NCI-H748 treated with DMSO at 0.1 percent for 48 hours (cell line): ENCODE measurements at places on chromosomes 2 and 18.

DNA sequence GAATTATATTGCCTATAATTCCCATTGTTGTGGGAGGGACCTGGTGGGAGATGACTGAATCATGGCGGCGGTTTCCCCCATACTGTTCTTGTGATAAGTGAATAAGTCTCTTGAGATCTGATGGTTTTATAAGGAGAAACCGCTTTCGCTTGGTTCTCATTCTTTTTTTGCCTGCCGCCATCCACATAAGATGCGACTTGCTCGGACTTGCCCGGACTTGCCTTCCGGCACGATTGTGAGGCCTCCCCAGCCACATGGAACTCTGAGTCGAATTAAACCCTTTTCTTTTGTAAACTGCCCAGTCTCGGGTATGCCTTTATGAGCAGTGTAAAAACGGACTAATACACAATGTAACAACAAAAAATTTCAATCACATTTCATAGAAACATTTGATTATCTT lies 115.8 kb downstream of the C2orf74 start:
- DNase-seq = no peak

- DNase-seq = no peak
These were observed 6.3 kb downstream of the DNPEP start for GRCh38 chr2:219381448-219381847.

DNA sequence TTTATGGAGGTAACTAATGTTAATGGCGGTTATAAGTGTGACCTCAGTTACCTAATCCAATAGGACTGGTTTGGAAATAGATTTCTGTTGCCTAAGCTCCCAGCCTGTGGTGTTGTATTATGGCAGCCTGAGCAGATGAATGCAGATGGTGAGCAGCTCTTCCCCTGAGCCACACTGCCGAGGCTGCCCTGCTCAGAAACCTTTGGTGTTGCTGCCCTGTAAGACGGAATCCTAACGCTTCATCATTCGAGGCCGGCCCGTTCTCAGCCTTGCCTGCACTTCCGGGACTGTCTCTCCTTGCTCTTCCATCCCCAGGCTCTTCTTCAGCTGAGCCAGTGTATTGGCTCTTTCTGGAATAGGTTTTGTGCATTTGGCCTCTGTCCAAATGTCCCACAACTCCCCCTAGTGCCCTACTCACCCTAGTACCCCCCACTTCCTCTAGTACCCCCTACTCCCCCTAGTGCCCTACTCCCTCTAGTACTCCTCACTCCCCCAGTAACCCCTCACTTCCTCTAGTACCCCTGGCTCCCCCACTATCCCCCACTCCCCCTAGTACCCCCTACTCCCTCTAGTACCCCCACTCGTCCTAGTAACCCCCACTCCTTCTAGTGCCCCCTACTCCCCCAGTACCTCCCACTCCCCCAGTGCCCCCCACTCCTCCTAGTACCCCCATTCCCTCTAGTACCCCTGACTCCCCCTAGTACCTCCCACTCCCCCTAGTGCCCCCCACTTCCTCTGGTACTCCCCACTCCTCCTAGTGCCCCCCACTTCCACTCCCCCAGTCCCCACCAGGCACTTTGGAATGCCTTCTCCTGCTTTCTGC lies 106.0 kb upstream of the TAF1B start:
- no peak for DNase-seq

- DNase-seq = no peak
These were observed 164.2 kb downstream of the ANTXR1 start for GRCh38 chr2:69177063-69177771.

DNA sequence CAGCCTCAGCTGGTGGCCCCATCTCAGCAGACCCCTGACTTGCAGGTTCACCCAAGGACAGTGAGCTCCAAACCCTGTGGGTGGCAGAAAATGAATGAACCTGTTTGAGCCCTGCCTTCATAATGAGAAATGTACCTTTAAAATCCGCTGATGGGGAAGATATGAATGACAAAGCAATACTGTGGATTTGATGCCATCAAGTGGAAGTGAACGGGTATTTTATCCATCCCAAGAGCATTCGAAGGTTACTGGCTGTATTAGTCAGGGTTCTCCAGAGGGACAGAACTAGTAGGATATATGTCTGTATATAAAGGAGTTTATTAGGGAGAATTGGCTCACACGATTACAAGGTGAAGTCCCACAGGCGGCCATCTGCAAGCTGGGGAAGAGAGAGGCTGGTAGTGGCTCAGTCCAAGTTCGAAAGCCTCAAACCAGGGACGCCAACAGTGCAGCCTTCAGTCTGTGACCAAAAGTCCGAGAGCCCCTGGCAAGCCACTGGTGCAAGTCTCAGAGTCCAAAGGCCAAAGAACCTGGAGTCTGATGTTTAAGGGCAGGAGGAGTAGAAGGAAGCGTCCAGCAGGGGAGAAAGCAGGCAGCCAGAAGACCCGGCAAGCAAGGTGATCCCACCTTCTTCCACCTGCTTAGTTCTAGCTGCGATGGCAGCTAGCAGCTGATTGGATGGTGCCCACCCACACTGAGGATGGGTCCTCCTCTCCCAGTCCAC lies 32.1 kb downstream of the TOGARAM2 start:
- DNase-seq = no peak

GRCh38 chr18:32424696-32425095 lies 46.0 kb downstream of the GAREM1 start:
- no peak for DNase-seq

DNA sequence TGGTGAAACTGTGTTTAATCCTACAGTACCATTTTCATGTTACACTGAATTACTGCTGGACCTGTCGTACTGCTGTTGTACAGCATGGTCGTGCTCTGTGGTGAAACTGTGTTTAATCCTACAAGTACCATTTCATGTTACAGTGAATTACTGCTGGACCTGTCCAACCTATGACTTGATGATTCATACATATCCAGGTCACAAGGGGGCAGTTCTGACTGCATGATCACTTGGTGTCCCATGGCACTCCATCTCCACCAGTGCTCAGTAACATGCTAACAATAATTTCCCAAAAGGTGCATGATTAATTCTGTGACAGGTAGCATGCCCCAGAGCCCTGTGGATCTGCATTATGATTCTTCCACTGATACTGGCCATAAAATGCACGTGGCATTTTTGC lies 101.6 kb downstream of the ADCYAP1 start:
- DNase-seq = no peak

DNA sequence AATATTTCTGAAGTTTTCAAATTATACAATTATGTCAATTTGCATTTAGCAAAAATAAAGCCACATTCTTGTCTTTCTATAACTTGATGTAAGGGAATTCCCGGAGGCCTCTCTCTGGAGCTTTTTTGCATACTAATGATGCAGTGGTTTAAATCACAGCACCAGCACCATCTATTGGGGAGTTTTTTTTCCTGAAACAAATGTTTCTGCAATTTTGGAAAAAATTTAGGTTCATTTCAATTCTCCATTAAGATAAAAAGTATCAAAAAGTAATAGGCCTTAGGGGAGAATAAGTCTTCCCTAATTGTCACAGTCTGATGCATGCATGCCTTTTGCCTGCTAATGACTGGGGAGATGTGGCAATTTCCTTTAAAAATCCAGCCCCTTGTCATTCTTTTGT lies 13.5 kb downstream of the CBLN2 start:
- DNase-seq = no peak

DNA sequence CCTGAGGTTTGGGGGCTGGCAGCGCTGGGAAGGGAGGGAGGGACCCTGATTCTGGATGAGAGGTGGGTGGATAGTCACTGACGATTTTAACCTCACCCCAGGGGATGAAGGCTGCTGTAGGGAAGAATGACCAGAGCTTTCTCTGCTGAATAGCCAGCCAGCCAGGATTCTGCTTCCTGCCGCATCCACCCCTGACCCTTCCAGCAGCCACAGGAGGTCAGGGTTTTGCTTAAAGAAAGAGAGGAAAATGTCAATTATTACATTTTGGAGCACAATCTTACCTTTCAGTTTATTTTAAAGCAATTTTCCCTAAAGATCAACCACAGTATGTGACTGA lies 217.7 kb downstream of the GBX2 start:
- DNase-seq = no peak

DNA sequence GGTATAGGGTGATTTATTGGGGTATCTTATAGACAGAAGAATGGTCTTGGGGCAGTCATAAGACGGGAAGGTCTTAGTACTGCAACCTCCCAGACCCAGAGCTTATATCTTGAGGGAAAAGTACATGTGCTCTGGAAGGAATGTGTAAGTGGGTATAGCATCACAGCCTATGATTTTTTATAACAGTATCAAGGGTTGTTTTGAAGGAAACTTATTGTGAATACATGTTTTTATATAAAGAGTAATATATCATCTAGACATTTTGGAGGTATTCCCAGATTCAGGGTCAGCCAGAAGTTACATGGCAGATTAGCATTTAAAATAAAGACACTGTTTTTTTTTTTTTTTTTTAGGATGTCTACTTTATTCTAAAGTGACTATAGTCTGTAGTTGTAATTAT lies 47.6 kb upstream of the STON1 start:
- DNase-seq = no peak

GRCh38 chr2:237421542-237422116 lies 7.7 kb upstream of the COL6A3 start:
- DNase-seq = peak; percentile 26

GRCh38 chr2:206616151-206616550 lies 26.1 kb upstream of the FAM237A start:
- no peak for DNase-seq

DNA sequence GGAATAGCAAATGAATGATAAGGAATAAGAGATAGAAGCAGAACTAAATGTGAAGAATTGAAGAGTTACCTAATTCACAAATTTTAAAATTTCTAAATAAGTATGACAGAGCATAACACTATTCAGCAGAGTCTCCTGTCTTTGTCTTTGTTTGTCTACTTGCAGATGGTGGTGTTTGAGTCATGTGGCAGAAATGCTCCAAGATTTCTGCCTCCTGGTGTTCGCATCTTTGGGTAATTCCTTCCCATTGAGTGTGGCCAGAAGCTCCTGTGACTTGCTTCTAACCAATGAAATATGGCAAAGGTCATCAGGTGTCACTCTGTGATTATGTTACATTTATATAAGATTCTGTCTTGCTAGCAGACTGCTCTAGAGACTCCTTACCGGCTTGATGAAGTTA lies 45.6 kb upstream of the GALNT3 start:
- no peak for DNase-seq

DNA sequence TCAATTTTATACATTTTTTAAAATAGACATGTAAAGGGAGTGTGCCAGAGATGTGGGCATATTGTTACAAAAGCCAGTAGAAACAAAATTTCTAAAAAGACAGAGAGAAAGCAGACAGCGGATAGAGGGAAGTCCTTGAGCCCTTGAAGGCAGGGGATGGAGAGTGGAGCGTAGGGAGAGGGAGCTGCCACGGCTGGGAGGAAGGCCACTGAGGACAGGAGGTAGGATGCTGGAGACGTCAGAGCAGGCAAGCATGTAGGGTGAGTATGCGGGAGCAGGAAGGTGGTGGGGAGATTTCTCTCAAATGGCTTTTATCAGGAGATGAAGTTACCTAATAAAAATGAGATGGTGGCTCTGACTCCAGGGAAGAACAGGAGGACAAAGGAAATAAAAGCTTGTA lies 24.0 kb upstream of the NCL start:
- DNase-seq = no peak

GRCh38 chr2:43675646-43676321 lies 445 bp downstream of the C1GALT1C1L start:
- DNase-seq = no peak

DNA sequence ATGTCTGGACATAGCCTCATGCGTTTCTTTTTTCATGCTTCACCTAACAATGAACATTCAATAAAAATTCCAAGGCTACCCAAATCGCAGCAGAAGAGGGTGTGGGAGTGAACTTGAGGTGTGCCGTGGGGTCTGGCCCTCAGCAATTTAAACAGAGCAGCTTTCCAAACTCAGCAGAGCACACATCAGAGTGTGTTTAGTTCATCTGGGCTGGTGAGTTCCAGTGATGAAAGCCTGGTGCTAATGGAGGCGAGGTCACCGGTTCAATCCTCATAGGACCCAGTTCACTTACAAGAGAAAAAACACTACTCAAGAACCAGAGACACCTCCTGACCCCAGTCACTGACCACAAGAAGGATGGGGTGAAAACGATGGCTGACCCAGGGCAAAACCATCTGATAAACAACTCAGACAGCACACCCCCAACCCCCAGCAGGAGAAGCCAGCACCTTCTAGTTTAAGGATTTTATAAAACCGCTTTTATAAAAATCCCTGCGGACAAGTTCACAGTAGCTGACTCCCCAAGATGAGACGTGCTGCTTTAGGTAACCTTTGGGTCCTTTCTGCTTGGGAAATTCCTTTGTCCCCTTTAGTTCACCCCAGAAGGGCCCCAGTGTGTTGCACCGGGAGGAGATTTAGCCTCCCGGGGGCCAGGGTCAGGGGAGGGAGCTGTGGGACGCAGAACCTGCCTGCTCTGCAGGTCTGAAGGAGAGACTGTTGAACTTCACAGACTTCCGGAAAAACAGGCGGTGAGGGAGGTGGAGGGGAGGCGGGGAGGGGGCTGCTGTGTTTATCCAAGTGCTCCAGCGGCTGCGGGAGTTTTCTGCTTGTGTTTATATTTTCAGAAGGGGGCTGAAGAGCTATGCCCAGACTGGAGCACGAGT lies 152.7 kb upstream of the SOX11 start:
- no peak for DNase-seq

DNA sequence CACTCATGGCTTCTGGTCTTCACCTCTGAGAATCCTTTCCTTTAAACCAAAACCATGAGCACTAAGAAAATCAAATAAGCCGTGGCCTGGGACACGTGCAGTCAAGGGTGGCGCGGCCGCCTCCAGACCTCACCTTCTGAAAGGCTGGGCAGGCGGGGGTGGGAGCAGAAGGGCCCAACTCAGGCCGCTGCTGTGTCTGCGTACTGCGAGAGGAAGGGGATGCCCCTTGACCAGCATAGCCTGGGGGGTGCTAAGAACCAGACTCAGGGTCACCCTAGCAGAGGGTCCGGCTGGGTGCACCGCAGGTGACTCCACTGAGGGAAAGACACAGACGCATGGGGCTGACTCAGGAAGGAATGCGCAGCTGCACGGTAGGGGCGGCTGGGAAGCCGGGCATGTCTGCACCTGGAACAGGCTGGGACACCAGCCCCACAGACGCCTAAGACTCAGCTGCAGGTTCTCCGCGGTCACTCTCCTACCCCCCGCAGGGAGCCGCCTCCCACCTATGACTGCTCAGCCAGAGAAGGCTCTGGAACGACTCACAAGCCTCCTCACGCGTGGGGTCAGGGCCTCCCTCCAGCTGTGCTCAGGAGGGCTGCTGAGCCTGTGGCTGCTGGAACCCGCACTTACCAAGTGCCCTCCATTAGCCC lies 432.4 kb upstream of the MYT1L start:
- DNase-seq = no peak

- DNase-seq = no peak
These were observed 100.2 kb downstream of the GYPC start for GRCh38 chr2:126756125-126756524.

- DNase-seq = no peak
These were observed 105.4 kb downstream of the FHOD3 start for GRCh38 chr18:36402765-36403396.

- DNase-seq = no peak
These were observed 294.9 kb downstream of the DYSF start for GRCh38 chr2:71748227-71748626.
